ENCODE measurements at places on chromosomes 6 and 20. TPM values are rescaled to one million over a fixed set of nuclear protein-coding genes. Genes with fewer than 3 reads are reported as not detected.
A peak's percentile ranks its signal among the peaks of the same experiment; 100 is the strongest.

FLRT3 gene
- not detected for polyA plus RNA-seq

SLC12A5 gene
- not detected for polyA plus RNA-seq

EPB41L1 gene
- not detected for polyA plus RNA-seq

GRCh38 chr6:156801712-156802111, 24.5 kb downstream of the ARID1B start:
- H3K27ac ChIP-seq: no peak overlapping the region
- peaks cover 22% of the 10 kb centered on the region for H3K4me1 ChIP-seq
- DNase-seq: no peak
- no peaks in the 10 kb centered on the region for H3K27me3 ChIP-seq
- H3K36me3 ChIP-seq: peaks cover 4% of the 10 kb centered on the region
- H3K4me3 ChIP-seq: no peak overlapping the region

DNA sequence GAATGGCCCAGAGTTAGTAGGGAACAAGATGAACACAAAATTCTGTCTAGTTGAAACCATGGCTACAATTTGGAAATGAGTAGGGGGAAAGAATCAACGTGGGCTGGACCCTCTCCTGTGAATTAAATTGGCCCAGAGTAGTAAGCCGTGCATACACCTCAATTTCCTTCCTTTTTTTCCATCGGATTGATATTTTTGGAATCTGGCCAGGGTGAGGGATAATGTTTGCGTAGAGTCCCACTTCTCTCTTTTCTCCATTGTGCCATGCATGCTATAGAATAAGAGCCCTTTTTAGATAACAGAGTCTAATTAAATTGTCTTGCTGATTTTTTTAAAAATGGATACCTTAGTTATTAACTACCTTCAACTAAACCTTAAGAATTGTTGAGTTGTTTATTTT, 35.2 kb downstream of the XRN2 start:
- no peaks in the 10 kb centered on the region for H3K4me1 ChIP-seq
- no peak overlapping the region for H3K4me3 ChIP-seq
- H3K36me3 ChIP-seq: peaks cover 87% of the 10 kb centered on the region
- no peak overlapping the region for H3K27ac ChIP-seq

DNA sequence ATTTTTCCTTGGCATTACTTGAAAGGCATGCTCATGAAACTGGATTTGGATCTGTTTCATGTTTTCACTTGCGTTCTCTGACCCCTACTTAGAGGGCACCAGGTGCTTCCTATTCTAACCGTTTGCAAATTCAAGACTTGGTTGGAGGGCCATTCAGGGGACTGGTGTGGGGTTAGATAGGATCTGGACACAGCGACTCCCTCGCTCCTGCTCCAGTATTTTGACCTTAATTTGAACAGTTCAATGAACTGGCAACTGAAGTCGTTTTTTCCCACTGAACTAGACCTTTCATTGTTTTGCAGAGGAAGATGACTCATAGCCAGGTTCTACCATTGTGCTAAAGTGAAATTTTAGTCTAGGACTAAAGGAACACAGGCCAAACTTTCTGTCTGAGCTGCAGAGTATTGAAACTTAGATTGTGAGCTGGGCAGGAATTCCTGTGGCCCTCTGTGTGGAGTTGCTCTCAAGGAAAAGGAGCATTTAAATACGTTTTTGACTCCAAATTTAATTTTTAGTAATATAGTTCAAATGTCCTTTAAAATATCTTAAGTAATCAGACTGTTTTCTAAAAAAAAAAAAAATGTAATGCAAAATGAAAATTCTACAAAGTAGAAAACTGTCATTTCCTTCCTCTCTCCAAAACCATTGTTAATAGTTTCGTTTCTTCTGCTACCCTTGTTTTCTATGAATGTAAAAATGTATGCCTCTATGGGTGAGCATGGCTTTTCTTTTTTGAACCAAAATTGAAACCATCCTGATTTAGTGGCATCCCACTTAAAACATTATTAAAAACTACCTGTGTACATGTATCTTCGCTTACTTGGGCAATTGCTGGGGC, 64.8 kb downstream of the UTRN start:
- H3K27me3 ChIP-seq: no peaks in the 10 kb centered on the region
- no peaks in the 10 kb centered on the region for H3K36me3 ChIP-seq
- peak overlapping the region; percentile 89 for H3K4me3 ChIP-seq

DNA sequence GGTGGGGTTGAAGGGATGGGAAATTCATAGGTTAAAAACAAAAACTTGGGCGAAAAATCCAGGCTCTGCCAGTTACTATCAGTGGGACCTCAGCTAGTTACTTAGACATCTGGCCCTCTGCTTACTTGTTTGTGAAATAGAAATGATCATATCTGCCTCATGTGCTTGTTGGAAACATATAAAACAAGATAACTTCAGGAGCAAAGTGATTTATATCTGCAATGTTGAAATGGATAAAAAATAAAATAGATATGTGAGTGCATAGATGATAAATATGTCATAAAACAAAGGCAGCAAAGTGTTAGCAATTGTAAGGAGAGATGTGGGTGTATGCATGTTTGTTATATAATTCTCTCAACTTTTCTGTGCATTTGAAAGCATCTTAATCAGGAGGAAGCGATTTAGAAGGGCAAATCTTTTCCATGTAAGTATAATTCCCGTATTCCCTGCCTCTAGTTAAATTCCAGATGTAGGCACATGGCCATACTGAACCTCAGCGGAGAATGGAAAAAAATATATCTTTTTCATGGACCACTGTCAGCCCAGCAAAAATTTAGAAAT, 579.0 kb upstream of the FLRT3 start:
- H3K4me3 ChIP-seq: no peak overlapping the region
- H3K4me1 ChIP-seq: no peaks in the 10 kb centered on the region
- no peaks in the 10 kb centered on the region for H3K36me3 ChIP-seq
- no peak for DNase-seq

DNA sequence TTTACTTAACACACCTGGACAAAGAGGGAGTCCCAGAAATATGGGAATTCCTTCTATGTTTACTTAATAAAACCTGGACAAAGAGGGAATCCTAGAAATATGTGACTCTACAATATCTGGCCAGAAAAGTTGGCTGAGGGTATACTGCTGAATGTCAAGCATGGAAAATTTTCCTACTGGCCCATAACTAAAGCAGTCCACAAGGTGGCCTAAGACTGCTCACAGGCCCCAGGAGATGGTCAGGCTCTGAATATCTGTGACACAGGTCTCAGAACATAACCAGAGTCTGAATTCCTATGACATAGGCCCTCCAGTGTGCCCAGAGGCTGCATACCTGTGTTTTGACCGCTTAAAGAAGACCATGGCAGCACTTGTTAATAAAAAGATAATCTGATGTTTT, 578.2 kb upstream of the NRSN1 start:
- no peak overlapping the region for H3K4me3 ChIP-seq
- H3K36me3 ChIP-seq: no peaks in the 10 kb centered on the region
- no peaks in the 10 kb centered on the region for H3K27me3 ChIP-seq
- no peak for DNase-seq

GRCh38 chr6:161271343-161272030, 2.4 kb downstream of the AGPAT4 start:
- no peak overlapping the region for H3K4me3 ChIP-seq
- H3K27me3 ChIP-seq: no peaks in the 10 kb centered on the region
- peaks cover 24% of the 10 kb centered on the region for H3K4me1 ChIP-seq
- H3K27ac ChIP-seq: no peak overlapping the region

GRCh38 chr20:53621482-53622246, 28.0 kb upstream of the ZNF217 start:
- no peaks in the 10 kb centered on the region for H3K27me3 ChIP-seq
- DNase-seq: no peak
- peak overlapping the region; percentile 60 for H3K27ac ChIP-seq
